ENCODE measurements at places on chromosomes 3 and 15. TPM values are rescaled to one million over a fixed set of nuclear protein-coding genes. Genes with fewer than 3 reads are reported as not detected.

The AQP9 gene
- not detected for total RNA-seq

The GATM gene
- 0.17 TPM for total RNA-seq

The CRYGS gene
- total RNA-seq: 1.1 TPM

The AADAC gene
- 11.8 TPM for total RNA-seq

The PPM1L gene
- 0.93 TPM for total RNA-seq

The FBXO40 gene
- total RNA-seq: not detected

The GNAI2 gene
- total RNA-seq: 248 TPM

The SMCO1 gene
- not detected for total RNA-seq

The TRH gene
- 0.85 TPM for total RNA-seq

The PLD1 gene
- 9.5 TPM for total RNA-seq

The LYZL4 gene
- total RNA-seq: not detected

The P2RY12 gene
- 1.1 TPM for total RNA-seq

The CACNA2D3 gene
- total RNA-seq: not detected

The LRRC31 gene
- not detected for total RNA-seq

The RETNLB gene
- total RNA-seq: not detected

The STRIT1 gene
- not detected for total RNA-seq

The DLL4 gene
- 0.26 TPM for total RNA-seq

The TAGLN3 gene
- total RNA-seq: 0.34 TPM

Measured in pericardium fibroblast (primary cell).